ENCODE measurements at places on chromosomes 6 and 20.
A peak's percentile ranks its signal among the peaks of the same experiment; 100 is the strongest.

- no peak for DNase-seq
Observed at GRCh38 chr6:170188571-170189001, 102.3 kb downstream of the DLL1 start.

GRCh38 chr6:147108259-147108910 lies 95.8 kb upstream of the STXBP5 start:
- DNase-seq = no peak

DNA sequence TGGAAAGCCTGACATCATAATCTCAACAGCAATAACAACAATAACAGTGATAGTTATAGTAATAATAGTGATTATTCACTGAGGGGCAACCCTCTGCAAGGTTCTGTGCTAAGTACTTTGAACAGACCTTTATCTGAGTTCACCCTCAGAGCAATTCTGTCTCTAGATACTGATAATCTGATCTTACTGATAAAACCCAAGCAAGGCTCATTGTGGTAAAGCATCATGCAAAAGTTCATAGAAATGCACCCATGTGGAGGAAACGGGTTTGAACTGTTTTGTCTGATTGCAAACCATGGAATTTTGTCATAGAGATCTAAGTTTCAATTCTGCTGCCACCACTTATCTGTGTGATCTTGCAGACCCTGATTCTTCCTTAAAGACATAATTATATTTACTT lies 1.3 kb upstream of the KIAA0408 start:
- DNase-seq = no peak

GRCh38 chr6:62013719-62014118 lies 272.3 kb downstream of the KHDRBS2 start:
- no peak for DNase-seq

GRCh38 chr6:111687652-111688051 lies 82.0 kb upstream of the TRAF3IP2 start:
- no peak for DNase-seq

- DNase-seq = peak; percentile 85
Observed at GRCh38 chr20:48620507-48621375, 207.1 kb downstream of the PREX1 start.

GRCh38 chr20:51635680-51636079 lies 93.2 kb upstream of the NFATC2 start:
- no peak for DNase-seq

DNA sequence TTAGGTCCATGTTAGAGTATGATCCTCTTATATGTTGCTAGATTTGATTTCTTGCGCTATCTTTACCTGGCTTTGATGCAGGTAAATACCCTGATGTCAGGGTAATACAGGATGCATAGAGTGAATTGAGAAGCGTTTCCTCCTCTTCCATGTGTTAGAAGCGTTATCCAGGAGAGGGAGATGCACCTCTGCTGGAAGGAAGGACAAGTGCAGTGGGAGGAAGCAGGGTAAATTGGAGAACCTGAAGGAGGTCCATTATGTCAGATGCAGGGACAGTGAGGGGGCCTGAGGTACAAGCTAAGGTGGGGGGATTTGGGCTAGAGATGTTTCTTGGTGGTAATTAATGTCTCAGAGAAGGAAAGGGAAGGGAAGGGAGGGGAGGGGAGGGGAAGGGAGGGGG lies 7.7 kb downstream of the SHLD1 start:
- DNase-seq = no peak

- DNase-seq = no peak
Observed at GRCh38 chr20:38563802-38564431, 17.1 kb upstream of the ADIG start.

DNA sequence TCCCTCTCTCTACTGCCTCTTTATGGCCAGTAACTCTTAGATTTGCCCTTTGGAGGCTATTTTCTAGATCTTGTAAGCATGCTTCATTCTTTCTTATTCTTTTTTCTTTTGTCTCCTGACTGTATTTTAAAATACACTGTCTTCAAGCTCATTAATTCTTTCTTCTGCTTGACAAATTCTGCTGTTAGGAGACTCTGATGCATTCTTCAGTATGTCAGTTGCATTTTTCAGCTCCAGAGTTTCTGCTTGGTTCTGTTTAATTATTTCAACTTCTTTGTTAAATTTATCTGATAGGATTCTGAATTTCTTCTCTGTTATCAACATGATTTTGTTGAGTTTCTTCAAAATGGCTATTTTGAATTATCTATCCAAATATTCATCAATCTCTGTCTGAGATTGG lies 25.0 kb upstream of the SDCBP2 start:
- DNase-seq = no peak

DNA sequence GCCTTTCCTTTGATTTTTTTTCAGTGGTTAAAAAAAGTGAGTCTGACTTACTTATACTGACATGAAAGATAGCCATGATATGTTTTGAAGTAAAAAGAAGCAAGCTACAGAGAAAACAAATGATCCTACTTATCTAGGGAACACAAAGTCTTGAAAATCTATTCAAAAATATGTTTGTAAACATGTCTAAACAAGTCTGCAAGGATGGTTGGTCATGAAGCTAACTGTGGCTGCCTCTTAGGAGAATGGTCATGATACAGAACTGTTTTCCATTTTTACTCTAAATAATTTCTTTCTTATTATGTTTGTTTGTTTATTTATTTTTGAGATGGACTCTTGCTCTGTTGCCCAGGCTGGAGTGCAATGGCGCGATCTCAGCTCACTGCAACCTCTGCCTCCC lies 21.5 kb downstream of the FERMT1 start:
- DNase-seq = no peak

- DNase-seq = no peak
Observed at GRCh38 chr6:136334465-136334846, 44.8 kb upstream of the BCLAF1 start.

DNA sequence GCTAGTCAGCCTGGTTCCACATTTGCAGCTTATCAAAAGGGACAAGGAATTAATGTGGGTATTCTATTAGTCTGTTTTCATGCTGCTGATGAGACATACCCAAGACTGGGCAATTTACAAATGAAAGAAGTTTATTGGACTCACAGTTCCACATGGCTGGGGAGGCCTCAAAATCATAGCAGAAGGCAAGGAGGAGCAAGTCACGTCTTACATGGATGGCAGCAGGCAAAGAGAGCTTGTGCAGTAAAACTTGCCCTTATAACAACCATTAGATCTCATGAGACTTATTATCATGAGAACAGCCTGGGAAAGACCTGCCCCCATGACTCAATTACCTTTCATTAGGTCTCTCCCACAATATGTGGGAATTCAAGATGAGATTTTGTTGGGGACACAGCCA lies 689.1 kb upstream of the MARCKS start:
- DNase-seq = no peak

DNA sequence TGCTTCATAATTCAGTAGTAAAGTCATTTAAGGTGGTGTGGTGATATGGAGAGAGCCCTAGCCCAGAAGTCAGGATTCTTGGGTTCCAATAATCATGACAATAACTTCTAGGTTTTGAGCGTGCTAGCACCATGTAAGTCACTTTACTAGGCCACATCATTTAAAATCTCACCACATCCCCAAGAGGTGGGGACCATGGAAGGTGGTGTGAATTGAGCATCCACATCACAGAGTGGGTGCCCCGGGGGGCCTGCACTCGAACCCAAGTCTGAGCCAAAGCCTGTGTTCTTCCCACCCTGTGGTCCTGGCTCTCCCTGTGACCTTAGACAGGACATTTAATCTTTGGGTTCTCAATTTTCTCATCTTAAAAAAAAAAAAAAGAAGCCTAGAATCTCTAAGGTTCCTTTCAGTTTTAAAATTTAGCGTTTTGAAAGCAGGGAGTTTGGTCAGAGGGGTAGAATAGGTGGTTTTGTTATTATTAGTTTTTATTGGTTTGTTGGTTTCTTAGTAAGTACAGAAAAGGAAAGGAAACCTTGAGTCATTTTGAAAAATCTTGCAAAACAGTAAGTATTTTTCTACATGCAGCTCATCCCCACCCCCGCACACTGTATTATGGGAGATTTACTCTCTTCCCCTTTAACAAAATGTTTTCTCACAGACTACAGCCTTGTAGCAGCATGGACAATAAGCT lies 26.4 kb downstream of the ARMC2 start:
- DNase-seq = no peak

- no peak for DNase-seq
Observed at GRCh38 chr20:24537210-24537609, 67.8 kb downstream of the SYNDIG1 start.

Data from NAMALWA (cell line).